ENCODE measurements at places on chromosomes 6 and 20. TPM values are rescaled to one million over a fixed set of nuclear protein-coding genes. Genes with fewer than 3 reads are reported as not detected.

GRCh38 chr6:164124473-164124872 lies 710.0 kb downstream of the QKI start:
- H3K36me3 ChIP-seq = no peaks in the 10 kb centered on the region
- H3K4me1 ChIP-seq = no peaks in the 10 kb centered on the region
- no peak for DNase-seq
- H3K4me3 ChIP-seq = no peak overlapping the region
- H3K27me3 ChIP-seq = no peaks in the 10 kb centered on the region
- H3K27ac ChIP-seq = no peak overlapping the region

DNA sequence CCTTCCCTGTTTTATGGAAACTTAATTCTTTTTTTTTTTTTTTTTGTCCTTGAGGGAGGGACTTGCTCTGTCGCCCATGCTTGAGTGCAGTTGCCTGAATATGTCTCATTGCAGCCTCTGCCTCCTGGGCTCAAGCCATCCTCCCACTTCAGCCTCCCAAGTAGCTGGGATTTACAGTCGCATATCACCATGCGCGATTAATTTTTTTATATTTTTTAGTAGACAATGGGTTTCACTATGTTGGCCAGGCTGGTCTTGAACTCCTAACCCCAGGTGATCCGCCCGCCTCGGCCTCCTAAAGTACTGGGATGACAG lies 654 bp downstream of the TMEM14C start:
- H3K27ac ChIP-seq = peak overlapping the region; percentile 88
- peaks cover 7% of the 10 kb centered on the region for H3K36me3 ChIP-seq
- DNase-seq = no peak
- peaks cover 34% of the 10 kb centered on the region for H3K4me1 ChIP-seq

DNA sequence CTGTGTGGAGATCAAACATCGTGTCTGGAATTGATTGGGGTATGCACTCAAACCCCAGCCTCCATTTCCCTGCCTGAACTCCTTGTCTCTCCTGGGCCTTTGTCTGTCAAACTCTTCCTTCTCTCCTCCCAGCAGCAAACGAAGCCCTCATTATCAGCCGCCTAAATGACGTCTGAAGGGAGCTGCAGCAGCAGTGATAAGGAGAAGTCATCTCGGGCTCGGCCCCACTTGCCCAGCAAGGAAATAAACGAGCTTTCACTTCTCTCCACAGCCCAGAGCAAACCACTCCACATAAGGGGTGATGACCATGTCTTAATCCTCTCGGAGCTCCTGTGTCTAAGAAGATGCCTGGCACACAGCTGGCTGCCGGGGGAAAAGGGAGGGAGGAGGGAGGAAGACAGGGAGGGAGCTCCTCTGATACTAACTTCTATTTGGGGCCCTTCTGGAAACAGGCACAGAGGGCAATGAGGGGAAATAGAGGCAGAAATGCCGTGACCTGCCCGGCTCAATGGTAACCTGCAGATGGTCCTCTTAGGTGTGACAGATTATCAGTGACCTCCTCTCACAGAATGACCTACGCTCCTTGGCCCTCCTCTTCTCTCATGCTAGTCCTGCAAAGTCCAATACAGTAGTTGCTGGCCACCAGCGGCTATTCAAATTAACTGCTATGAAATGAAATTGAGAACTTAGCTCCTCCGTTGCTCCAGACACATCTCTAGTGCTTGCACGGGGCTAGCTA lies 100.4 kb downstream of the PXDC1 start:
- peaks cover 2% of the 10 kb centered on the region for H3K36me3 ChIP-seq
- no peak overlapping the region for H3K4me3 ChIP-seq
- H3K27ac ChIP-seq = no peak overlapping the region

GRCh38 chr6:22008248-22008836 lies 288.5 kb downstream of the PRL start:
- H3K4me3 ChIP-seq = no peak overlapping the region
- no peak overlapping the region for H3K27ac ChIP-seq
- H3K36me3 ChIP-seq = no peaks in the 10 kb centered on the region
- DNase-seq = no peak
- H3K27me3 ChIP-seq = peaks cover 6% of the 10 kb centered on the region

DNA sequence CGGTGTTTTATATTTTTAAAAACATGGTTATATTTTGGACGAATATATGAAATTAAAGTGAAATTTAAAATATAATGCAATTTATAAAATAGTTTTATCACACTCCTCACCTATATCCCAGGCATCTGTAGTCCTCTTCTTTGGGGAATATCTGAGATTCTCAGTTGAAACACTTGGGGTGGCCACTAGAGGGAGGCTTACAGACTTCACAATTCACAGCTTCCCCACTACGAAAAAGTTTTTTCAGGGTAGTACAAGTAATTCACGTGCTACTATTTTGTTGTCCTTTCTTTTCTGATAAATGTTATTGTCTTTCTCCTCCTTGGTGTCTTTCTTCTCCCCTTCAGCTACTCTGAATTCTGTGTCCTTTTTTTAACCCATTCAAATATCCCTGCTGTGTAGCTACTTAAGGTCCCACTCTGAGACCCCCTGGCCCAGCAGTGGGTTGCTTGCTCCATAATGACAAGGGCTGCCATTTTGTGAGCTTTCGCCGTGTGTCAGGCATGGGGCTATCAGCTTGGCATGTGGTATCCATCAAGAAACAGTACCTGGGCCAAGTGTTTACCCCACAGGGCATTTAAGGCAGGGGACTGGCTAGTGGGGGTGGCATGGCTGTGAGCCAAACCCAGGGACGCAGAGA lies 43.6 kb upstream of the PHACTR3 start:
- no peaks in the 10 kb centered on the region for H3K36me3 ChIP-seq

DNA sequence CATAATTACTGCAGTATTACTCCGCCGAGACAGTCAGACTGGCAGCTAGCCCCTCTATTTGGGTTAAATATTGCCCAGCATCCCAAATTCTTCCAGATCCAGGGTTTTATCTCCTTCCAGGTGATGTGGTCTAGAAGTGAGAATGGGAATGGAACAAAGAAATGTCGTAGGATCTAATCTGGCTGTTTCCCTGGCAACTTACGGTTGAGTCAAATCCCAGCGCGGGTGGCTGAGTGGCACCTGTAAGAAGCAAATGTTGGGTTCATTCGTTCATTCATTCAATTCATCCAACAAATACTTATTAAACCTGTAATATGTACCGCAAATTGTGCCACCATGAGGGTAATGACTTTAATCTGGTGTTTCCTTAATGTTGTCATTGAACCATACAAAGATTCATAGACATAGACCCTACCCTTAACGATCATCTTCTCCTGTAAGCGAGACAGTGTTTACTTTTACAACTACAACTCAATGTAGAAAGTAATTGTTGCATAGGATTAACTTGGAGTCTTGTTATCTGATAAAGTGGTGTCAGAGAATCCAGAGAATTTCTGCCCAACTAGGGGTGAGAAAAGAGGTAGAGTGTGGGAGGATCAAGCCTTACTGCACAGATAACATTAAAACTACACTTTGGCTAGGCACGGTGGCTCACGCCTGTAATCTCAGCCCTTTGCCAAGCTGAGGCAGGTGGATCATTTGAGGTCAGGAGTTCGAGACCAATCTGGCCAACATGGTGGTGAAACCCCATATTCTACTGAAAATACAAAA lies 91.3 kb upstream of the ADGRF1 start:
- DNase-seq = no peak
- H3K4me1 ChIP-seq = no peaks in the 10 kb centered on the region
- H3K27ac ChIP-seq = no peak overlapping the region
- no peaks in the 10 kb centered on the region for H3K36me3 ChIP-seq

- H3K4me3 ChIP-seq = no peak overlapping the region
- no peak overlapping the region for H3K27ac ChIP-seq
- H3K36me3 ChIP-seq = peaks cover 7% of the 10 kb centered on the region
- H3K4me1 ChIP-seq = no peaks in the 10 kb centered on the region
Measured at GRCh38 chr20:23379772-23380171, 17.8 kb downstream of the GZF1 start.

- no peak for DNase-seq
- H3K36me3 ChIP-seq = peaks cover 3% of the 10 kb centered on the region
- H3K27ac ChIP-seq = no peak overlapping the region
Measured at GRCh38 chr6:27650620-27651370, 177.9 kb upstream of the ZNF184 start.

GRCh38 chr20:39871013-39871412 lies 818.0 kb downstream of the MAFB start:
- no peaks in the 10 kb centered on the region for H3K4me1 ChIP-seq
- H3K27ac ChIP-seq = no peak overlapping the region
- no peak for DNase-seq
- no peaks in the 10 kb centered on the region for H3K27me3 ChIP-seq

DNA sequence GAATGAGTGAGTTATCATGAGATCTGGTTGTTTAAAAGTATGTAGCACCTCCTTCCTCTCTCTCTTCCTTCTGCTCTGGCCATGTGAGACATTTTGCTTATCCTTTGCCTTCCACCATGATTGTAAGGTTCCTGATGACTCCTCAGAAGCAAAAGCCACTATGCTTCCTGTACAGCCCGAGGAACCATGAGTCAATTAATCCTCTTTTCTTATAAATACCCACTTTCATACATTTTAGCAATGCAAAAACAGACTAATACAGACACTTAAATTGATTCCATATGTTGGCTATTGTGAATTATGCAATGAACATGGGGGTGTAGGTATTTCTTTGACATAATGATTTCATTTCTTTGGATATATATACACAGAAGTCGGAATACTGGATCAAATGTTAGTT lies 792.8 kb upstream of the EYS start:
- no peak for DNase-seq
- no peaks in the 10 kb centered on the region for H3K27me3 ChIP-seq
- no peak overlapping the region for H3K4me3 ChIP-seq
- no peak overlapping the region for H3K27ac ChIP-seq

DNA sequence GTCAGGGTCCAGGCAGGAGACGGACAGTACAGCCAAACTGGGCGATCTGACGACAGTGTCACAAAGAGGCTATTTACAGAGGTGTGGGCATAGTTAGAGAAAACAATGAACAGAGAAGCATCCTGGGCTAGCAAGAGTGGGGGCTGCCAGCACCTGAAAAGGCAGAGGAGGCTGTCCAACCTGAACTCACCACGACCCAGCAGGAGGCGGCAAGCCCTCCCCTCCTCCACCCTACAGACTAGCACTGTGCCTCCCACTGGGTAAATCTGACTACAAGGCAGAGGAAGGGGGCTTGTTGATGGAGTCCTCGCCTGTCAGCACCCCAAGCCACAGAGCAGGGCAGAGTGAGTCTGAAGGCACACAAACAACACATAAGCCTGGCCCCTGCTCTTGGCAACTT lies 52.8 kb upstream of the CDYL start:
- H3K4me1 ChIP-seq = peaks cover 6% of the 10 kb centered on the region
- peaks cover 35% of the 10 kb centered on the region for H3K27me3 ChIP-seq
- no peaks in the 10 kb centered on the region for H3K36me3 ChIP-seq
- DNase-seq = no peak

GRCh38 chr20:18529041-18529440 lies 21.3 kb downstream of the SEC23B start:
- no peak overlapping the region for H3K27ac ChIP-seq
- DNase-seq = no peak
- no peak overlapping the region for H3K4me3 ChIP-seq
- H3K36me3 ChIP-seq = peaks cover 13% of the 10 kb centered on the region
- H3K27me3 ChIP-seq = no peaks in the 10 kb centered on the region

DNA sequence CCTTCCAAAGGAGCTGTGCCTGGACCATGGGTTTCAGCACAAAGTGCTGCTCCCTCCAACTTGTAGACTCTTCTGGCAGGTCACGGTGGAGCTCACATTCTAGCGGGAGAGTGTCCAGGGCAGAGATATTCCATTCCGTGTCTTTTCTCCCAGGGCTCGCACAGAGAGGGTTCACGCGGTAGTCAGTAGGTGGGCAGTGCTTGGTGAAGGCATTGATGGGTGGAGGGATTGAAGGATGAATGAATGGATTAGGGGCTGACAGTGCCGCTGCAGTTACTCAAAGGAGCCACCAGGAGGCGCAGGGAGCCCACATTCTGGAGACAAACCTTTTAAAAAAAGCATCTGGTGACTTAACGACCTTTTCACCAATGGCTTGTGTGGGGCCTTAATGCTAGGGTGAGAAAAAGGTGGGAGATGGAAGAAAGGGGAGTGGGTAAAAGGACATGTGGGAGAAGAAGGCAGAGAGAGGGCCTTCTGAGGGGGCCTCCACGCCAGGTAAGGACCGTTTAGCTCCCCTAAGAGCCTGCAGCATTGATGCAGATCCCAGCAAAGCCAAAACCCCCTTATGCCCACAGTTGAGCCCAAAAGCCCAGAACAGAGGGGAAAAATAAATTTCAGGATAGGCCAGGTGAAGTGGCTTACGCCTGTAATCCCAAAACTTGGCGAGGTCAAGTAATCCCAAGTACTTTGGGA lies 17.5 kb upstream of the FAM110A start:
- H3K4me1 ChIP-seq = peaks cover 12% of the 10 kb centered on the region
- peak overlapping the region; percentile 33 for H3K4me3 ChIP-seq
- peaks cover 44% of the 10 kb centered on the region for H3K27me3 ChIP-seq
- peak; percentile 57 for DNase-seq

DNA sequence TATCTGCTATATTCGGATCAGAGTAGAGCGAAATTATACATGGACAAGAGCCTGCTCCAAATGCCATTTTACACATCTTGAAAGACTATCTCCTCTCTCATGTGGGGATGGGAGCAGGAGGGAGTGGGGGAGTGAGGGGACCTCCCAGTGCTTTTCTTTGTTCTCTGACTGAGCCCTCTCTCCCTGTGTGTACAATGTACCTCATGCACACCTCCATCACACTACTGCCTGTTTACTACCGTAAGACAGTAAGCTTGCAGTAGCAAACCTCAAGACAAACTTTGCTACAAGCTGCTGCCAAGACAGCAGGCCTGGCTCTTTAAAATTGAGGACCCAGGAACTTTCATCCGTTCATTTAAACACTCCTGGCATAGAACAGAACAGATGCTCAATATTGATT lies 7.2 kb downstream of the NHSL1 start:
- no peaks in the 10 kb centered on the region for H3K36me3 ChIP-seq
- H3K27ac ChIP-seq = no peak overlapping the region
- no peaks in the 10 kb centered on the region for H3K4me1 ChIP-seq
- DNase-seq = no peak

- no peak for DNase-seq
- no peak overlapping the region for H3K27ac ChIP-seq
- H3K4me1 ChIP-seq = peaks cover 22% of the 10 kb centered on the region
- peaks cover 6% of the 10 kb centered on the region for H3K36me3 ChIP-seq
- no peak overlapping the region for H3K4me3 ChIP-seq
Measured at GRCh38 chr20:38751360-38751976, 3.2 kb downstream of the ACTR5 start.

- H3K4me3 ChIP-seq = no peak overlapping the region
- no peak overlapping the region for H3K27ac ChIP-seq
- H3K27me3 ChIP-seq = peaks cover 54% of the 10 kb centered on the region
- H3K36me3 ChIP-seq = peaks cover 4% of the 10 kb centered on the region
- DNase-seq = no peak
Measured at GRCh38 chr6:168100011-168100802, 21.2 kb upstream of the FRMD1 start.

GRCh38 chr20:58078741-58079522 lies 149.5 kb downstream of the ANKRD60 start:
- DNase-seq = no peak
- no peak overlapping the region for H3K27ac ChIP-seq
- no peak overlapping the region for H3K4me3 ChIP-seq
- peaks cover 3% of the 10 kb centered on the region for H3K4me1 ChIP-seq
- H3K36me3 ChIP-seq = no peaks in the 10 kb centered on the region

ENPP5 gene
- total RNA-seq = 0.16 TPM

XKR7 gene
- not detected for total RNA-seq

LRRN4 gene
- not detected for total RNA-seq

ESR1 gene
- total RNA-seq = 3.9 TPM

FOXQ1 gene
- total RNA-seq = not detected

C6orf132 gene
- total RNA-seq = not detected

CGA gene
- not detected for total RNA-seq

DCDC2 gene
- total RNA-seq = 0.15 TPM

SSR1 gene
- 80.4 TPM for total RNA-seq

PLAGL1 gene
- total RNA-seq = 3.3 TPM

AVP gene
- not detected for total RNA-seq

HLA-DPA1 gene
- 71.2 TPM for total RNA-seq

APCDD1L gene
- not detected for total RNA-seq

OR2H2 gene
- total RNA-seq = not detected

TREML4 gene
- total RNA-seq = 0.42 TPM

CCN5 gene
- not detected for total RNA-seq

All from T-helper 17 cell (primary cell).